Right atrium auricular region (tissue), 2 donors: ENCODE measurements at places on chromosomes 7 and 10. TPM values are rescaled to one million over a fixed set of nuclear protein-coding genes. Genes with fewer than 3 reads are reported as not detected.

The VPS41 gene
- total RNA-seq = 15.6 TPM

DNA sequence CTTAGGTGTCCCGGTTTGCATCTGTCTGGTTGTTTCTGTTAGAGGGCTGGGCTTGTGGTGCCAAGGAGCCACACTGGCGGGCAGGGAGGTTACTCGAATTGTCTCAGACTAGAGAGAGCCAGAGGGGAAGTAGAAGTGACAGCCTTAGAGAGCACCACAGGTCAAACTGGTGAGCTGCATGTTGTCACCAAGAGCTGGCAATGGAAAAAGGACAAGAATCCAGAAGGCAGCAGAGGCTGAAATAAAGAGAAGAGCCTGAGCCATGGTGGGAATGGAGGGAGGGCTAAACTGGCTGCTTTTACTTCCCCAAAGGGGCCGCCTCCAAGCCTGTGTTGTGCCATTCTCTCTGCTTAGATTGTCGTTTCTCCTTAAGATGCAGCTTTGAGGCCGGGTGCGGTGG lies 31.1 kb upstream of the RHBDD2 start:
- H3K27ac ChIP-seq = no peak overlapping the region
- no peaks in the 10 kb centered on the region for H3K4me1 ChIP-seq
- H3K27me3 ChIP-seq = no peaks in the 10 kb centered on the region
- H3K4me3 ChIP-seq = no peak overlapping the region
- no peak for DNase-seq

DNA sequence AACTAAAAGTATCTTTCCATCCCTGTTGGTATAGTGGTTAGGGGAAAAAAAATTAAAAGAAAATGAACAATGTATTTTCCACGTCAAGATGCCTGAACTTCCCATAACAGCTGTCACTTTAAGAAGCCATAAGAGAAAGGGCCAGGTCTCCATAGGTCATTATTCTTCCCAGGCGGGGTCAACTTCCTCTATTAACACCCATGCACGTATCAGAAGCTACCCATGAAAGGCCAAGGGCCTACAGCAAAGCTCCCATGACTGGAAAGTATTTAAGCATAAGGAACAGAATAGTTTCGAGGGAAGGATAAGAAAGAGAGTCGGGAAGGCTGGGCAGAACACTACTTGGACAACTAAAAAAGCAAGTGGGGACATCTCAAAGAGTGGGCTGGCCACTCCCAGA lies 40.1 kb downstream of the RBM28 start:
- H3K36me3 ChIP-seq = peaks cover 40% of the 10 kb centered on the region
- no peak overlapping the region for H3K4me3 ChIP-seq

The VTI1A gene
- 29.6 TPM for total RNA-seq

The ARMC10 gene
- 20.2 TPM for total RNA-seq

GRCh38 chr10:131897297-131897899 lies 3.4 kb upstream of the PPP2R2D start:
- H3K36me3 ChIP-seq = no peaks in the 10 kb centered on the region
- no peak for DNase-seq
- no peaks in the 10 kb centered on the region for H3K4me1 ChIP-seq
- no peak overlapping the region for H3K27ac ChIP-seq
- H3K4me3 ChIP-seq = no peak overlapping the region
- no peaks in the 10 kb centered on the region for H3K27me3 ChIP-seq

DNA sequence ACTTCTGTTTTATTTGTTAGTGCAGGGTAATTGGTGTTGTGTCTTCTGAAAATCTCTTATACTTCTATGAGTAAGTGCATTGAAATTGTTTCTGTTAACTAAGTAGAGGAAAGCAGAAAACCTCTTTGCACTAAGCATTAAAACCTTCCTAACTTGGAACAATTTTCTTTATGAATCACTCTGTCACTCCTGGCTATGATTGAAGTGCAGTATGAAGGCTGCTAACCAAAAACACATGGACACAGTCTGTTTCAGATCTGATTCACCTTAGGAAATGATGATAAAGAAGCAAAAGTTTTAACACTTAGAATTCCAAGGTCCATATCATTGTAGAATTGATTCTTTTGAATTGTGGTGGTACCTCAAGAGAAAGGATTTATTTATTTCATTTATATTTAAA lies 41.9 kb downstream of the MET start:
- H3K27ac ChIP-seq = no peak overlapping the region
- no peak overlapping the region for H3K4me3 ChIP-seq
- H3K4me1 ChIP-seq = peaks cover 4% of the 10 kb centered on the region

DNA sequence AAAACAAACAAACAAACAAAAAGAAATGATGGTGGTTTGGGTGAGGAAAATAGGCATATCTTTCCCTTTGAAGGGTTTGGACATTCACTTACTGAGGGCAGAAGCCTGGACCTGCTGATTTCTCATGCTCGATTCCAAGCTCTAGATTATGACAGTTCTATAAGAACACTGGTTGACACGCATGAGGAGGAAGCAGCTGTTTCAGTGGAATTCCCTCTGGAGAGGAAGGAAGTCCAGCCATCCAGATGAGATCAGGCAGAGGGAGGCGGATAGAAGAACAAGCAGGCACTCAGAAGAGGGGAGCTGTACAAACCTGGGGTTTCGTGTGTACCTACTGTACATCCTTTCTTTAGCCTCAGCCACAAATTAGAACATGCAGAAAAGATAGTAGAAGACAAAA lies 691.9 kb downstream of the INHBA start:
- H3K4me1 ChIP-seq = no peaks in the 10 kb centered on the region
- H3K4me3 ChIP-seq = no peak overlapping the region
- H3K27me3 ChIP-seq = no peaks in the 10 kb centered on the region

- DNase-seq = no peak
- no peaks in the 10 kb centered on the region for H3K4me1 ChIP-seq
- no peak overlapping the region for H3K27ac ChIP-seq
- no peaks in the 10 kb centered on the region for H3K27me3 ChIP-seq
These were observed 165.7 kb downstream of the SEMA3D start for GRCh38 chr7:85021101-85021704.

- H3K4me3 ChIP-seq = no peak overlapping the region
- H3K4me1 ChIP-seq = no peaks in the 10 kb centered on the region
- no peaks in the 10 kb centered on the region for H3K36me3 ChIP-seq
- DNase-seq = no peak
- H3K27ac ChIP-seq = no peak overlapping the region
These were observed 196.0 kb upstream of the TMEM72 start for GRCh38 chr10:44715136-44715535.

The SLIT1 gene
- not detected for total RNA-seq

GRCh38 chr7:68043546-68043945 lies 1046.9 kb downstream of the TYW1 start:
- H3K27ac ChIP-seq = no peak overlapping the region
- H3K36me3 ChIP-seq = no peaks in the 10 kb centered on the region
- no peak overlapping the region for H3K4me3 ChIP-seq
- DNase-seq = no peak

DNA sequence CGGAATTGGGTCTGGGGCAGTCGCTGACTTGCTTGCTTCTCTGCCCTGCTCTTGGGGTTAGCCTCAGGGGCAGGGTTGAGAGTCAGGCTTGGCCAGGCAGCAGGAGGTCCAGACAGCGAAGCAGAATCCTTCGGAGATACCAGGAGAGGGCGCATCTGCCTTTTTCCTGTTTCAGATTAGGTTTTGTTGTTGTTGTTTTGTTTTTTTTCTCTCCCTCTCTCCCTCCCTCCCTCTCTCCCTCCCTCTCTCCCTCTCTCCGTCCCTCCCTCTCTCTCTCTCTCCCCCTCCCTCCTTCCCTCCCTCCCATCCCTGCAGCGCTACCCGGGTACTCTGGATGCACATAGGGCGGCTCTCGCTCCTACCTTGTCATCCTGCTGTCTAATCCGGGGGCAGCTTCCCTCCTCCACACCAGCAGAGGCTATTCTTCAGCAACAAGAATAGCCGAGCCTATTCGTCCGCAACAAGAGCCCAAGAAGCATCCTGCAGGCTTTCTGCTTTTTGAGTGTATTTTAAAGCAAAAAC lies 758 bp upstream of the OPTN start:
- H3K27me3 ChIP-seq = no peaks in the 10 kb centered on the region
- peak overlapping the region; percentile 86 for H3K4me3 ChIP-seq
- H3K4me1 ChIP-seq = peaks cover 31% of the 10 kb centered on the region
- H3K36me3 ChIP-seq = no peaks in the 10 kb centered on the region

- peak overlapping the region; percentile 76 for H3K27ac ChIP-seq
- peaks cover 18% of the 10 kb centered on the region for H3K36me3 ChIP-seq
- no peak for DNase-seq
- H3K4me3 ChIP-seq = peak overlapping the region; percentile 76
These were observed 780 bp downstream of the ALDH18A1 start for GRCh38 chr10:95655571-95656290.

GRCh38 chr7:151020231-151020630 lies 4.1 kb downstream of the ATG9B start:
- no peaks in the 10 kb centered on the region for H3K36me3 ChIP-seq
- peaks cover 19% of the 10 kb centered on the region for H3K4me1 ChIP-seq
- no peak for DNase-seq
- H3K4me3 ChIP-seq = no peak overlapping the region
- no peaks in the 10 kb centered on the region for H3K27me3 ChIP-seq
- H3K27ac ChIP-seq = no peak overlapping the region

- no peak overlapping the region for H3K27ac ChIP-seq
- no peaks in the 10 kb centered on the region for H3K27me3 ChIP-seq
- H3K4me1 ChIP-seq = no peaks in the 10 kb centered on the region
- no peak overlapping the region for H3K4me3 ChIP-seq
- H3K36me3 ChIP-seq = no peaks in the 10 kb centered on the region
These were observed 20.9 kb downstream of the CCM2 start for GRCh38 chr7:45020915-45021314.

GRCh38 chr10:9198611-9199010 lies 1144.1 kb downstream of the GATA3 start:
- H3K4me3 ChIP-seq = no peak overlapping the region
- no peaks in the 10 kb centered on the region for H3K36me3 ChIP-seq

DNA sequence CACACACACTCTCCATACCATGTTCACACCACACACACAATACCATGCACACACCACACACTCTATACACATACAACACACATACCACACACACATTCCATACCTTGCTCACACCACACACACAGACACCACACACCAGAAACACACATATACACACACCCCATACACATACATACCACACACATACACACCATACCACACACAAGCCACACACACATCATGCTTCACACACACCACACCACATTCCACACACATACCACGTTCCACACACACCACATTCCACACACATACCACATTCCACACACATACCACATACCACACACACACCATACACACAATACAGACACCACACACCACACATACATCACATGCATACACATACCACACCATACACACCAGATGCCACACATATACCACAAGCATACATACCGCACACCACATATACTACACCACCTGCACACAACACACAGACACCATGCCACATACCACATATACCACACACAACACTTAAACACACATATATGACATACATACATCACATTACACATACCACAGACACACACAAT lies 282.7 kb downstream of the POU6F2 start:
- no peaks in the 10 kb centered on the region for H3K27me3 ChIP-seq
- DNase-seq = no peak
- H3K4me3 ChIP-seq = no peak overlapping the region
- H3K27ac ChIP-seq = no peak overlapping the region
- no peaks in the 10 kb centered on the region for H3K36me3 ChIP-seq
- H3K4me1 ChIP-seq = no peaks in the 10 kb centered on the region

- H3K27ac ChIP-seq = no peak overlapping the region
- DNase-seq = no peak
- no peaks in the 10 kb centered on the region for H3K27me3 ChIP-seq
- H3K36me3 ChIP-seq = no peaks in the 10 kb centered on the region
- H3K4me1 ChIP-seq = peaks cover 3% of the 10 kb centered on the region
These were observed 40.7 kb downstream of the PRKAR2B start for GRCh38 chr7:107085180-107085579.

DNA sequence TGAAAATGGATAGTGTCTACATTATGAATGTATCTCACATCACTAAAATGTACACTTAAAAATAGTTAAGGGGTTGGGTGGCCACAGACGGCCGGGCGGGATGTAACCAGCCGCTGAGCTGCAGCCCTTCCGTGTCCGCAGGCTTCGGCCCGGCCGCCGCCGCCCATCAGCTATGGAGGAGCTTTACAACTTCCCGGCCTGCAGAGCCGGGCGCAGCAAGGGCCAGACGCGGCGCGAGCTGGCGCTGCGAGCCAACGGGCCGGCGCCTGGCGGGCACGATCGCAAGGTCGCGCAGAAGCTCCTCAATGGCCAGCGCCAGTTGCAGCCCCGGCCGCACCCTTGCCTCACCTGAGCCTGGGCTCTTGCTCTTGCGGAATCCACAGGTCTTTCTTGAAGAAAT lies 69.1 kb downstream of the KMT2C start:
- no peak overlapping the region for H3K4me3 ChIP-seq
- no peaks in the 10 kb centered on the region for H3K36me3 ChIP-seq
- no peak overlapping the region for H3K27ac ChIP-seq
- H3K4me1 ChIP-seq = no peaks in the 10 kb centered on the region
- no peaks in the 10 kb centered on the region for H3K27me3 ChIP-seq
- no peak for DNase-seq

GRCh38 chr10:78776756-78777155 lies 292.0 kb upstream of the ZMIZ1 start:
- H3K4me3 ChIP-seq = no peak overlapping the region
- H3K36me3 ChIP-seq = no peaks in the 10 kb centered on the region
- no peak for DNase-seq
- H3K4me1 ChIP-seq = no peaks in the 10 kb centered on the region

The PLPP4 gene
- total RNA-seq = not detected

DNA sequence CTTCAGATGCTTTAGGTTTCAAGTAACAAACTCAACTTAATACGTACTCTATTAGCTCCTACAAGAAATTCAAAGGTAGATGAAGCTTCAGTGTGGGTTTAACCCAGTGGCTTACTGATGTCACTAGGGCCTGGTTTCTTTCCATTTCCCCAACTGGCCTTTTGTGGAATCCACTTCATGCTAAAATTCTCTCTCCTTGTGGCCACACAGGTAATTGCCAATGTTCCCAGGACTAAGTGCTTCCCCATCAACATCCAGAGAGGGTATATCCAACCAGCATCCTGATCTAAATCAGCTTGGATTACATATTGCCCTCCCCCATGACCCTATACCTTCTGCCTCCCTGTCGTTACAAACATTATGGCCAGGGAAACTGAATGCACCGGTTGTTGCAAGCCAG lies 10.7 kb downstream of the FBXL13 start:
- no peak for DNase-seq
- no peaks in the 10 kb centered on the region for H3K4me1 ChIP-seq
- no peak overlapping the region for H3K4me3 ChIP-seq
- H3K27me3 ChIP-seq = no peaks in the 10 kb centered on the region

GRCh38 chr7:71626206-71626605 lies 494.3 kb downstream of the GALNT17 start:
- no peak overlapping the region for H3K27ac ChIP-seq
- no peak overlapping the region for H3K4me3 ChIP-seq
- H3K4me1 ChIP-seq = no peaks in the 10 kb centered on the region
- no peaks in the 10 kb centered on the region for H3K36me3 ChIP-seq
- no peaks in the 10 kb centered on the region for H3K27me3 ChIP-seq
